ENCODE measurements at places on chromosomes 16 and 17.

DNA sequence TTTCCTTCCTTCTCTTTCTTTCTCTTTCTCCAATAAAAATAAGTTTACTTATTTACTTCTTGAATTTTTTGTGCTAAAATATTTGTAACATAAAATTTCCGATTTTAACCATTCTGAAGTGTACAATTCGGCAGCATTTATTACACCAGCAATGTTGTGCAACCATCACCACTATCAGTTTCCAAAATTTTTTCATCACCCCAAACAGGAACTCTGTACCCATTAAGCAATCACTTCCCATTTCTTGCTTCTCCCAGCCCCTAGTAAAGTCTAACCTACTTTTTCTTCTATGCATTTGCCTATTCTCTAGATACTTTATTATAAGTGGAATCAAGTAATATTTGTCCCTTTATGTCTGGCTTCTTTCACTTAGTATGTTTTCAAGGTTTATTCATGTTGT, 2.5 kb upstream of the HP start:
- no peak for DNase-seq

GRCh38 chr16:85861095-85861825, 37.7 kb upstream of the IRF8 start:
- no peak for DNase-seq

- DNase-seq = no peak
Measured at GRCh38 chr16:19109288-19109664, 4.5 kb upstream of the ITPRIPL2 start.

- DNase-seq = no peak
Measured at GRCh38 chr16:1444730-1445517, 568 bp upstream of the CCDC154 start.

DNA sequence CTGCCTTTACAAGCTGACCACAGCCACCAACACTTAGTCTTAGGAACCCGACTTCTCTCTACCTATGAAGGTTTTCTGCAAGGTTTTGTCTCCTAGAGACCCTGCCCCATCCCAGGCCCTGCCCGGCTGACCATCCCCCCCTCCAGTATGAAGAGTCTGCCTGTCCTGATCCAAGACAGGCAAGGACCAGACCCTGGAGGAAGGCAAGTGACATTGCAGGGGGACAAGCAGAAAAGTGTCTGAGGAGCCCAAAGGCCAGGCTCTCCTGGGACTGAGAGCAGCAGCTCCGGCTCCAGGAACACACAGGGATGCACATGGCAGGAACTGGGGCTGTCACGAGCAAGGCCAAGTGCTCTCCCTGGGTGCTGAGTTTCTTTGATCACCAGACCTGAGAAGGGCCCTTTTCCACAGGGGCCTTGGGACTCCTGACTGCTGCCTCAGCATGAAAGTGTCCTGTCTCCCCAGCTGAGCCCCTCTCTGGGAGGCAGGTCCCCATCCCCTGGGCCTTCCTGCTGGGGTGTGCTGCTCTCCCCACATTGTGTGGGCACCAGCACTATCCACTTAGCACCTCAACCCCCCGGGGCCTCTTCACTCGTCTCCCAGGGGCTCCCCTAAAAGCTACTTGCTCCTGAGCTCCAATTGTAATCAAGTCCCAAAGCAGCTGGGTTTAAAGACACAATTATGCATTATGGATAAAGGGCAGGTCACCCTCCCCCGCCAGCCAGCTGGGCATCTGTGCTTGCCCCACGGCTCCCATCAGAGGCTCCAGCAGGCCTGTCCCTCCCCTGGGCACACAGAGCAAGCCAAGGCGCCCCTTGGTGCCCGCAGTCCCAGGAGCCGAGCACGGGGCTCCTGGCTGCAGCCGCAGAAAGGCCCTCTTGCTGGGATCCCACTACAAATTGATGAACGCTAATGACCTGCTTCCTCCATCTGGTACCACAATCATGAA, 11.6 kb upstream of the CACNG4 start:
- DNase-seq = no peak

All from right renal cortex interstitium (tissue), 3 donors.